Right atrium auricular region (tissue), 2 donors: ENCODE measurements at places on chromosomes 2 and 18. TPM values are rescaled to one million over a fixed set of nuclear protein-coding genes. Genes with fewer than 3 reads are reported as not detected.

DNA sequence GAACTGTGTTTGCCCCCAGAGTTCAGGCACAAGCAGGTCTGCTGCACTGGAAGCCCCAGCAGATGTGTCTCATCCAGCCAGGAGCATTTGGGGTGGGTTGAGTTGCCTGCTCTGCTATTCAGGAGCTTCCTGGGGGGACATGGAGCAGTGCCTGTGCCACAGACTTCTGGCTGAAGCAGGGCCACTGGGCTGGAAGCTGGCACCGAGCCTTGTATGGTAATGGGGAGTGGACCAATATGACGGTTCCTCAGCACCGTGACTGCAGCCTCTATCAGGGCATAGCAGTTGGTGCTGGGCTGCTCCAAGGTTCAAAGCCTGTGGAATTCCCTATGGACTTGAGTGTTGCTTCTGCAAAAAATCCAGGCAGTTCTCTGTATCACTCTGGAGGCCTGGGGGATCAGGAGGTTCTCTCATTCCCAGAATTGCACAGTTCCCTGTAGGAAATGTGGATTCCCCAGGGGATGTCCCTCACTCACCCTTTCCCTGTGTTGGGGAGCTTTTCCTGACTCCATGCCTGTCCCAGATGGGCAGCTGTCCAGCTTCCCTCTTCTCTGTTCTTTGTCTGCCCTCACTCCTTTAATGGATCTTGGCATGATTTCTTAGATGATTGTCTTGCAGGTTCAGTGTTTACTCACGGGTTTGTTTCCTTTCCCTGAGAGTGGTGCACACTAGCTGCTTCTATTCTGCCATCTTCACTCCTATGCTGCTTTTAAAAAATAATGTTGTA, 37.2 kb upstream of the THSD7B start:
- no peak overlapping the region for H3K27ac ChIP-seq
- no peaks in the 10 kb centered on the region for H3K36me3 ChIP-seq
- no peak overlapping the region for H3K4me3 ChIP-seq
- no peaks in the 10 kb centered on the region for H3K27me3 ChIP-seq
- no peak for DNase-seq

- H3K27ac ChIP-seq = no peak overlapping the region
- no peak for DNase-seq
- no peak overlapping the region for H3K4me3 ChIP-seq
- no peaks in the 10 kb centered on the region for H3K4me1 ChIP-seq
- H3K27me3 ChIP-seq = no peaks in the 10 kb centered on the region
- no peaks in the 10 kb centered on the region for H3K36me3 ChIP-seq
These were observed 1282.4 kb upstream of the PIK3C3 start for GRCh38 chr18:40672590-40672989.

The LTBP1 gene
- total RNA-seq = 168 TPM

GRCh38 chr2:229378386-229378785, 107.3 kb upstream of the PID1 start:
- H3K4me1 ChIP-seq = no peaks in the 10 kb centered on the region
- no peaks in the 10 kb centered on the region for H3K36me3 ChIP-seq
- H3K27ac ChIP-seq = no peak overlapping the region
- no peak overlapping the region for H3K4me3 ChIP-seq
- H3K27me3 ChIP-seq = no peaks in the 10 kb centered on the region
- DNase-seq = no peak

DNA sequence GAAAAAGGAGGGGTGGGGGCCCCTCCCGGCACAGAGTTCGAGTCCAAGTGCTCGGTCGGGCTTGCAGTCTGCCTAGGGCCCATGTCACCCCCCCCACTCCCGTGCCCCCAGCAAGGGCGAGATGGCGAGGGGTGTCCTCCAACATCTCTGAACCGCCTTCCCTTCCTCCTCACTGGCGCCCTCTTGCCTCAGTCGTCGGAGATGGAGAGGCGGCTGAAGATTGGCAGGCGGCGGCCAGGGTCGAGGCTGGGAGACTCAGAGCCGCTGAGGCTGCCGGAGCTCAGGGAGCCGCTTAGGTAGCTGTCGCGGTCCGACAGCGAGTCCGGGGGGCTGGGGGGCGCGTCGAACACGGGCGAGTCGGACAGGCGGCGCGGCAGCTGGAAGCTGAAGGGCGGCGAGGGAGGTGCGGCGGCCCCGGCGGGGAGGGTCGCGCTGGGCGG, 2.3 kb downstream of the ZFP36L2 start:
- H3K4me3 ChIP-seq = peak overlapping the region; percentile 92
- peaks cover 35% of the 10 kb centered on the region for H3K36me3 ChIP-seq
- no peaks in the 10 kb centered on the region for H3K27me3 ChIP-seq
- peak overlapping the region; percentile 99 for H3K27ac ChIP-seq
- H3K4me1 ChIP-seq = no peaks in the 10 kb centered on the region

The FSHR gene
- 0.28 TPM for total RNA-seq

DNA sequence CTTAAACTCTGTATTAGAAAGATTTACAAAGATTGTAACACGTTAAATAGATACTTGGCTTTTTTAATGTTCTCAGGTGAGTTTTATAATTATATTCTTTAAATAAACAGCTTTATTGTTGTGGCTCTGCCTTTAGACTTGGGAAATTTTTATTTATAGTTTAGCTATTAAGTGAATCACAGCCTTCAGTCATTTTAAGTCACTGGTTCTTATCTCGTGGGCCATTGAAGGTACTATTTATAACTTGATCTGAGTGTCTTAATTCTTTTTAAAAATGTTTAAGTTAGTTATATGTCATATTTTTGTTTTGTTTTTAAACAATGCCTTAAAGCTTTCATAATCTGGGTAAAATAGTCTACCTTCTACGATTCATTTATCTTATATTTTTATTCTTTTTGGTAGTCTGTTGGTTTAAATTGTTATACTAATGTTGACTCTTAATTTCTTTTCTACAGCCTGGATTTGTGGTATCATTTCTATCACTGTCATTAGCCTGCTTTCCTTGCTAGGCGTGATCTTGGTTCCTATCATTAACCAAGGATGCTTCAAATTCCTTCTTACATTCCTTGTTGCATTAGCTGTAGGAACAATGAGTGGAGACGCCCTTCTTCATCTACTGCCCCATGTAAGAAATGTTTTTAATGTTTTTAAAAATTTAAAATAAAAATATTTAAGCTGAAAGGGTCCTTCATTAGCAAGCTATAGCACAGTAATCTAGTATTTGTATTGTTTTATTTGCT, 49.3 kb downstream of the SLC39A10 start:
- H3K4me3 ChIP-seq = no peak overlapping the region
- no peak for DNase-seq
- no peaks in the 10 kb centered on the region for H3K4me1 ChIP-seq
- H3K27ac ChIP-seq = no peak overlapping the region

GRCh38 chr2:163338270-163338669, 397.5 kb downstream of the FIGN start:
- no peaks in the 10 kb centered on the region for H3K27me3 ChIP-seq
- DNase-seq = no peak
- no peak overlapping the region for H3K4me3 ChIP-seq
- H3K36me3 ChIP-seq = no peaks in the 10 kb centered on the region
- no peaks in the 10 kb centered on the region for H3K4me1 ChIP-seq

The CYBRD1 gene
- 100 TPM for total RNA-seq

GRCh38 chr2:234286956-234287355, 209.9 kb downstream of the ARL4C start:
- H3K36me3 ChIP-seq = no peaks in the 10 kb centered on the region
- DNase-seq = no peak
- peaks cover 22% of the 10 kb centered on the region for H3K4me1 ChIP-seq

- no peak for DNase-seq
- H3K4me1 ChIP-seq = no peaks in the 10 kb centered on the region
- H3K4me3 ChIP-seq = no peak overlapping the region
- H3K27ac ChIP-seq = no peak overlapping the region
- H3K27me3 ChIP-seq = no peaks in the 10 kb centered on the region
- no peaks in the 10 kb centered on the region for H3K36me3 ChIP-seq
These were observed 52.7 kb upstream of the MAPK4 start for GRCh38 chr18:50507120-50507590.

The ZC3H6 gene
- total RNA-seq = 12.7 TPM

The POTEI gene
- 3.2 TPM for total RNA-seq

The SERPINB13 gene
- total RNA-seq = not detected

DNA sequence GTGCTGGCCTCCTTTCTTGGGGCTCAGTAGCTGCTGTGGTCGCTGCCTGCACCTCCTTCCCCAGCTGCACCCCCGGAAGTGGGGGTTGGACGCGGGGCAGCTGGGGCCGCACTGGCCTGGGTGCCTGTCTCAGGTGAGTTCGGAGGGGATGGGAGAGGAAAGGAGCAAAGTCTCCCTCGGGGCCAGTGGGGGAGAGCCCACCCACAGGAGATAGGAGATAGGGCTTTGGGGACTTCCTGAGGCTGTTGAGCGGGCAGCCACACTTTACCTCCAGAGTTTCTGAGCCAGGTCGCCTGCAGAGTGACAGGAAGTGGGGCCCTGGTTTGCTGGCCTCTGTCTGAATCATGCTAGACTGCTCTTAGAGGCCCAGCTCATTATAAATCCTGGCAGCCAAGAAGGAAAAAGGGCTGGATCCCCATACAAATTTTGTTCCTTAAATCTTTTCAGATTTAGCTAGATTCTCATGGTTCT, 8.1 kb downstream of the MBP start:
- no peaks in the 10 kb centered on the region for H3K27me3 ChIP-seq
- no peak overlapping the region for H3K27ac ChIP-seq
- H3K4me1 ChIP-seq = peaks cover 34% of the 10 kb centered on the region
- H3K4me3 ChIP-seq = no peak overlapping the region

GRCh38 chr2:190017837-190018236, 44.7 kb downstream of the MSTN start:
- no peak overlapping the region for H3K27ac ChIP-seq
- no peaks in the 10 kb centered on the region for H3K27me3 ChIP-seq

The SRD5A2 gene
- total RNA-seq = not detected

DNA sequence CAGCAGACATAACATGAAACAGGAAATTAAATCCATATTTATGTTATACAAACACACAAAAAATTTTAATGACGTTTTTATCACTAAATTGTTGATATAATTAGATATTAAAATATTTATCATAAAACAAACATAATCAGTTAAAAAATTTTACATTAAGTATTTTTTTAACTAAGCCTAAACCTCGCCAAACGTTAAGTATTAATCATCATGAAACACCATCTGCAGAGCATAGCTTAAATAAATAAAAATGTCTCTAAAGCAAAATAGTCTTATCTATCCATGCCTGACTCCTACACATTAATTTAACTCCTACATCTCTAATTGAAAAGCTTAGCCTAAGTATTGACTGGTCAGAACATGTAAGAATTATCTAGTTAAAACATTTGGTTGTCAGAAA, 271.6 kb upstream of the RND3 start:
- H3K4me1 ChIP-seq = no peaks in the 10 kb centered on the region
- H3K36me3 ChIP-seq = no peaks in the 10 kb centered on the region
- no peak for DNase-seq
- no peak overlapping the region for H3K4me3 ChIP-seq

DNA sequence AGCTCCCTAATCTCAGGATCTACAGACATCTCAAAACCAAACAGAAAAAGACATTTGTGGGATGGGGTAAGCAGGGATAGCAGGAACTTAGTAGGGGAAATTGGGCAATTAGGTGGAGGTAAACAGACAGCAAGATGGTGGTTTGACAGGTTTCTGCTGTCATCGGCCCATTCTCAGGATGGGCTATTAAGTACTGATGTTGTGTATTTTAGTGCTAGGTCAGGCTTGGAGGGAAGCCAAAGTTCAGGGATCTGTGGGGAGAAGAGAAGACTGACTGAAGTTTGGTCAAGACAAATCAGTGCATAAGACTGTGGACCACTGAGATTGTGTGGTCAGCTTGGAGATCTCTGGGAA, 96.8 kb upstream of the THUMPD2 start:
- no peak for DNase-seq
- no peaks in the 10 kb centered on the region for H3K27me3 ChIP-seq
- no peak overlapping the region for H3K4me3 ChIP-seq
- H3K36me3 ChIP-seq = no peaks in the 10 kb centered on the region
- H3K4me1 ChIP-seq = no peaks in the 10 kb centered on the region

DNA sequence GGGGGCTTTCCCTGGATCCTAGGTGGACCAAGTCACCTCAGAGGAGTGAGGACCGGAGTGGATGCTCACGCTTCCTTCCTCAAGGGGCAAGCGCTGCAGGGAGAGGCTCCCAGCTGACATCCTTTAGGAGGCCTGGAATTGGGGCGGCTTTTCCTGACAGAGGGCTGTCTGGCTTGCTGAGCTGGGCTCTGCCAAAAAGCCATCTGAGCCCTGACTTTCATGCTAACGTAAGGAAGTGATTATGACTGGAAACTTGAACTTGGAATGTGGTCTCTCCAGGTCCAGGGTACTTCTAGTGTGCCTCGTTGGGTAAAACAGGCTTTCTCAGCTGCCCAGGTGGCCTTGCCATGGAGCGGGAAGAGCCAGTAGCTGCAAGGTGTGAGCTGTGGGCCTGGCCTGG, 268.3 kb upstream of the SPRED2 start:
- H3K36me3 ChIP-seq = no peaks in the 10 kb centered on the region
- no peak overlapping the region for H3K27ac ChIP-seq
- H3K4me3 ChIP-seq = no peak overlapping the region
- no peaks in the 10 kb centered on the region for H3K4me1 ChIP-seq
- no peak for DNase-seq

- no peaks in the 10 kb centered on the region for H3K27me3 ChIP-seq
- H3K36me3 ChIP-seq = no peaks in the 10 kb centered on the region
- no peaks in the 10 kb centered on the region for H3K4me1 ChIP-seq
- no peak overlapping the region for H3K4me3 ChIP-seq
- no peak for DNase-seq
These were observed 20.5 kb upstream of the KIF1A start for GRCh38 chr2:240840435-240841060.

The SNORC gene
- 0.12 TPM for total RNA-seq

- peak overlapping the region; percentile 91 for H3K27ac ChIP-seq
- no peaks in the 10 kb centered on the region for H3K4me1 ChIP-seq
- H3K36me3 ChIP-seq = no peaks in the 10 kb centered on the region
- no peak for DNase-seq
- H3K4me3 ChIP-seq = peak overlapping the region; percentile 73
These were observed 3.7 kb upstream of the SP100 start for GRCh38 chr2:230412371-230412711.

The CPLX4 gene
- not detected for total RNA-seq
